IPS DF 6.9 (cell line): ENCODE measurements at places on chromosomes 13 and 19.

DNA sequence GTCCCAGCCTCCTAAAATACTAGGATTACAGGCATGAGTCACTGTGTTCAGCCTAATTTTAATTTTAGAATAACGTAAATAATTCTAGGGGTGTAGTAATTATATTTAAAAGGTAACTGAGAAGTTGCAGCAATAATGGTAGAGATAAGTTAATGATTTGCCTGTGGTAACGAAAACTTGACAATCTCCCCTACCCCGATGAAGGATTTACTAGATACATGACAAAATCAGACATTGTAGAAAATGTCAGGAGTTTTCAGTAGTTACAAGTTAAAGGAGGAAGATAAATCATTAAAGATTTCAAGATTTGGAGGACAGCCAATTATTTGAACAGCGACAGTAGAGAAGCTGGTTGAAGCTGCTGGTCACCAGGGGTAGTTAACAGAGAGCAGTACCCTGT lies 652.2 kb upstream of the PCDH20 start:
- no peak for DNase-seq

DNA sequence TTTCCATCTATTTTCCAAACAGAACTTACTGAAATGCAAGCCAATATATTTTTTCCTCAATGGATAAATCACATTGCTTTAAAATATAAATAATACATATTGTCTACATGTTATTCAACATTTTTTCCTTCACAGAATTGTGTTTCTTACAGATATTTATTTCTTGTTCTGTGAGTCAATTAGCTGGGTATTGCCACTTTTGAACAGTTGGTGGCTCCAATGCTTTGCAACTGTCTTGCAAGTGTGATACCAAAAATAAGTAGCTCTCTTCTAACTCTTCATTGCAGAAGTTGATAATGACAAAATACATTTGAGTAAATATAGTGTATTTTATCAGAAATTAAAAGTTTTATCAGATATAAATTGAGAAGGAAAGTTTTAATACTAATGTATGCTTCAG lies 17.1 kb upstream of the GPC5 start:
- no peak for DNase-seq

- no peak for DNase-seq
Measured at GRCh38 chr19:13842291-13843103, 34.4 kb upstream of the NANOS3 start.

- DNase-seq: no peak
Measured at GRCh38 chr13:101489643-101490405, 37.3 kb downstream of the ITGBL1 start.

DNA sequence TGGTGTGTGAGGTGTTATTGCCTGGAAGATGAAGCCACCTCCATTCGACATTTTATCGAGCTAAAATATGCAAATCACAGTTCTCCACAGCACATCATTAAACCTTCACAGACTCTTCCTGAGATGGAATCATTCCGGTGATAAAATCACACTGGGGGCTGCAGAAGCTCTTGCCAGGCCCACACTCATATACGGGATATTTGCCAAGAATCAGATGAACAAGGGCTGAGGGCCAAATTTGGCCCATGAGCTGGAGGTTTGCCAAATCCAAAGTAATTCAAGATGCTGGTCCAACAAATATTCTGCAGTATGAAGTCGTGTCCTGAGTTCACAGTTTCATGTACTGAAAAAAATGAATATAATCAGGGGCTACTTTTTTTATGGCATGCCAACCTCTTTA lies 16.7 kb upstream of the RXFP2 start:
- DNase-seq: no peak

GRCh38 chr13:94198681-94199080 lies 280.8 kb downstream of the DCT start:
- no peak for DNase-seq

DNA sequence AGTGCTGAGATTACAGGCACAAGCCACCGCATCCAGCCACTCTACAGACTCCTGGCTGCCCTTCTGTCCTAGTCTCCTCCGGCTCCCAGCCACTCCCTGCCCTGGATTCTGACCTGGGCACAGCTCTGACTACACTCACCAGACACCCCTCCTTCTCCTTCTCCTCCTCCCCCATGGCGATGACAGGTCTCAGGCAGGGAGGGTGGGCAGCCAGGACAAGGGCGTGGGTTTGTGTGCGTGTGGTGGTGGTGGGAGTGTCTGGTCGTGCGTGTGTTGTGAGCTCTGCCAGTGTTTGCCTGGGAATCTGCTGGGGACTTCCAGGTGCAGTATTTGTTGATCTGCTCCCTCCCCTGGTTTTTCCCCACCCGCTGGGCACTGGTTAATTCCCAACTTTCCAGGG lies 3.0 kb upstream of the NCCRP1 start:
- no peak for DNase-seq

GRCh38 chr13:113552079-113552478 lies 32.5 kb upstream of the TFDP1 start:
- DNase-seq: no peak

- no peak for DNase-seq
Measured at GRCh38 chr19:35868823-35869326, 501 bp downstream of the APLP1 start.

DNA sequence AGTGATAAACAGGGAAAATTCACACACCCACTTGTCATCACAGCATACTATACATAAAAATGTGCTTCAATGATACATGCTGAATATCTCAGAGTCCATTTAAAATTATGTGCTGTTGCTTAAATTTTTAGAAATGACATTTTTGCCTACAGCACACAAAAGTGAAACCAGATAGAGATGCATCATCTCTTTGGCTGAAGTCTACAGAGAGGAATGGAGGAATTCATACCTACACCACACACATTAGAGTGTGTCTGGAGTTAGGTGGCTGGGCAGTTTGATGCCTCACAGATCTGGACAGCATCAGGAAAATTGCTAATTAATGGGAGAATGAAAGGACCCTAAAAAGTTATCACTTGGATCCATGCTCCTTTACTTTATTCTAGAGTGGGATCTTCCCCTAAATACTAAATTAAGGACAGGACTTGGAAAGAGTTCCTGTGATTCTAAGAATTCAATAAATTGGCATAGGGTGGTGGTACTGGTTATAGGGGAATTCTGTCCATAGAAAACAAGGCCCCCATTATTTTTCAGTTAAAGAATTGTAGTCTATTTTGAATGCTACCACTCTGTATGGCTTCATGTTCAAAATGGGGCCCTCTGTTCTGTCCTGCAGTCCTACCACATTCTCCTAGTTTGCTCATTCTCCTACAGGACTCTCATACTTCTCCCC lies 41.3 kb downstream of the RCBTB2 start:
- no peak for DNase-seq

DNA sequence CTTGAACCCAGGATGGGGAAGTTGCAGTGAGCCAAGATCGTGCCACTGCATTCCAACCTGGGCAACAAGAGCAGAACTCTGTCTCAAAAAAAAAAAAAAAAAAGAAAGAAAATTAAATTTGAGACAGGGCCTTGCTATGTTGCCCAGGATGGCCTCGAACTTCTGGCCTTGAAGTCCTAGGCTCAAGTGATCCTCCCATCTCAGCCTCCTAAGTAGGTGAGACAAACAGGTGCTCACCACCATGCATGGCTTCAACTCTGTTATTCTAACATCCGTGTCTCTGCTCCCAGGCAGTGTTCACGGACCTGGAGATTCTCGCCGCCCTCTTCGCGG lies 40.3 kb downstream of the PDE4A start:
- DNase-seq: no peak

- no peak for DNase-seq
Measured at GRCh38 chr13:40591091-40591490, 75.3 kb downstream of the FOXO1 start.

DNA sequence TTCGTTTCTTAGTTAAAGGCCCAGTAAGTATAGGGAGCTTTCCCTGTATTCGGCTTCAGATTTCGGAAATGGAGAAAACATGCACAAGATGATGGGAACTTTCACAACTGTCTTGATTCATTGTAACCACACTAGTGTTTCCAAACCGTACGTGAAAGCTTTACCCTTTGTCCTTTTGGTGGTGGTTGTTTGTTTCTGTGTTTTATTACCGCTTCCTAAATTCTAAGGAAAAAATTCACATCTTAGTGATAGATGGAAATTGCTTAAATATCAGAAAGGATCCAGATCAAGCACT lies 504 bp upstream of the VWA8 start:
- no peak for DNase-seq

DNA sequence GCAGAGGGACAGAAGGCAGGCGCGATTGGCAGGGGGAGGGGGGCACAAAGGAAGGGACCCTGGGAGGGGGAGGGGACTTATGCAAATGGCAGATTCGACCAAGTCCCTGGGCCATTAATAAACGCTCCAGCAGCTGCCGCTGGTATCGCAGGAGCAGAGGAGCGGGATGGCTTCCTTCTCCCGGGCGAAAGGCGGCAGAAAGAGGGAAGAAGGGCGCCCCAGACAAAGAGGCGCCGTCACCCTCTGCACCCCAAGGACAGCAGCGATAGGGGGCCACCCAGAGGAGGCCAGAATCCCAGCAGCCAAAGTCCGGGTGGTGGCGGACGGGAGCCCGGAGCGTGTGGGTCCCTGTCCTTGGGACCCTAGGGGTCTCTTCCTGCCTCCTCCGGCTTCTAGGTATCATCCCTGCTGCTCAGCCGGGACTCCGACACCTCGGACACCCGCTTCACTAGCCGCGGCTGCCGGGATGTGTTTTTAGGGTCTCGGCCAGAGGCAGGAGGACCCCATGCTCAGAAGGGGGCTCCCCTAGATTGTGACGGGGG lies 1.9 kb downstream of the PTPRS start:
- no peak for DNase-seq

GRCh38 chr19:2084993-2085720 lies 11.0 kb downstream of the MOB3A start:
- no peak for DNase-seq

DNA sequence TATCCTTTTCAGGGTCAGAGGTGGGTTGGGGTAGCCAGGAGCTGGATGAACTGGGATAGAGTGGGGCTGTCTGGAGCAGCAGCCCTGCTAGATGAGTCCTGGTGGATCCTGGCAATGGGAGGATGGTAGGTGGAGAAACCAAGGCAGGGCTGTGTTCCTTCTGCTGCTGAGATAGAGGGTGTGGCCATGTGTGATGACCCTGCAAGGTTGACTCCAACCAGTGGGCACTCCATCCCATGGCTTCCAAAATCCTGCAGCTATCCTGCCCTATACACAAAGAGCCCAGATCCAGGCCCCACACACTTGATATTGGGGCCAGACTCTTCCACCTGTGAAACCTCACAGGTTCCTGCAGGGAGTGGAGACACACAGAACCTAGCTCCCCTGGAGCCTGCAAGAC lies 2.4 kb upstream of the ZNF446 start:
- no peak for DNase-seq

GRCh38 chr13:110334841-110335490 lies 27.9 kb downstream of the COL4A2 start:
- no peak for DNase-seq

GRCh38 chr19:4415352-4415751 lies 12.9 kb downstream of the CHAF1A start:
- no peak for DNase-seq

- DNase-seq: no peak
Measured at GRCh38 chr13:97810152-97810551, 143.3 kb upstream of the IPO5 start.

- DNase-seq: no peak
Measured at GRCh38 chr19:32921624-32922023, 50.1 kb downstream of the CEP89 start.

GRCh38 chr13:33940256-33940655 lies 122.3 kb downstream of the RFC3 start:
- DNase-seq: no peak

GRCh38 chr13:93254775-93255174 lies 28.2 kb downstream of the GPC6 start:
- DNase-seq: no peak

- DNase-seq: no peak
Measured at GRCh38 chr19:41606215-41606837, 20.5 kb downstream of the CEACAM4 start.

DNA sequence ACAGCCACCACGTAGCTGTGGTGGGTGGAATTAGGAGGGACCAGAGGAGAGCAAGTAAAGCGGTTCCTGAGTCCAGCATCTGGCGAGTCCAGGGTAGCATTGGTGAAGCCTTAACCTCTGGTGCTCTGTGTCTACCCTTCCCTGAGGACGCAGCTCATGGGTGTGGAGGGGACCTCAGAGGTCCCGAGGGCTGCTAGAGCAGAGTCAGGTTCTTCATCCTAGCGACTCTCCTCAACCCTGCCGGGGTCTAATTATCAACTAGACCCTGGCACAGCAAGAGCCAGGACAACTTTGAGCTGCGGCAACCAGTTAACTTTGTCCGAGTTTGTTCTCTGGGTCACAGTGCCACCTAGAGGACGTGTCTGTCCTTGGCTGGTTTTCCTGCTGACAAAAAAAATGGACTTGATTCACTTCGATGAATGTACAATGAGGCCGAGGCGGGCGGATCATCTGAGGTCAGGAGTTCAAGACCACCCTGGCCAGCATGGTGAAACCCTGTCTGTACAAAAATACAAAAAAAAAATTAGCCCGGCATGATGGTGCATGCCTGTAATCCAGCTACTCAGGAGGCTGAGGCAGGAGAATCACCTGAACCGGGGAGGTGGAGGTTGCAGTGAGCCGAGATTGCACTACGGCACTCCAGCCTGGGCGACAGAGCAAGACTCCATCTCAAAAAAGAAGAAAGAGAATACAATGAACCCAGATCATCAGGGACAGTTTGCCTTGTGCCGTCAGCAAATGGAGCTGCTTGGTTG lies 25.0 kb downstream of the TSSK6 start:
- DNase-seq: peak; percentile 63

DNA sequence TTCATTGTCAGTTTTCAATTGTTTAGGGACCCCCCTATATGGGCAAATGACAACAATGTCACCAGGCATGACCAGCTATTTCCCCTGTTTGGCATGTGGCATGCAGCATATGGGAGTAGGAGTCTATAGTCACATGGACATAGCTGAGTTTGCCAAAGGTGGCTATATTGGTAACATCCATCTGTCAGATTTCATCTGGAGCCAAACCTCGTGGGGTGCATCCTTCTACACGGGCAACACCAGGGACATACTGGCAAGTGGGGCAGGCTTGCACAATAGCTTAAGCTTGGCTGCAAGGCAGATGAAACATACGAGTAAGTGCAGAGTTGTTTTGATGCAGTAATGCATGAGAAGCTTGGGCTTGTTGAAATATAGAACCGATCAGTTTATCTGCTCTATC lies 24.5 kb upstream of the ZNF816 start:
- no peak for DNase-seq

GRCh38 chr13:98584668-98585397 lies 7.9 kb upstream of the STK24 start:
- DNase-seq: no peak
